ENCODE measurements at places on chromosomes 13 and 19.

- no peak for DNase-seq
These were observed 510.5 kb downstream of the IRS2 start for GRCh38 chr13:109275852-109276251.

DNA sequence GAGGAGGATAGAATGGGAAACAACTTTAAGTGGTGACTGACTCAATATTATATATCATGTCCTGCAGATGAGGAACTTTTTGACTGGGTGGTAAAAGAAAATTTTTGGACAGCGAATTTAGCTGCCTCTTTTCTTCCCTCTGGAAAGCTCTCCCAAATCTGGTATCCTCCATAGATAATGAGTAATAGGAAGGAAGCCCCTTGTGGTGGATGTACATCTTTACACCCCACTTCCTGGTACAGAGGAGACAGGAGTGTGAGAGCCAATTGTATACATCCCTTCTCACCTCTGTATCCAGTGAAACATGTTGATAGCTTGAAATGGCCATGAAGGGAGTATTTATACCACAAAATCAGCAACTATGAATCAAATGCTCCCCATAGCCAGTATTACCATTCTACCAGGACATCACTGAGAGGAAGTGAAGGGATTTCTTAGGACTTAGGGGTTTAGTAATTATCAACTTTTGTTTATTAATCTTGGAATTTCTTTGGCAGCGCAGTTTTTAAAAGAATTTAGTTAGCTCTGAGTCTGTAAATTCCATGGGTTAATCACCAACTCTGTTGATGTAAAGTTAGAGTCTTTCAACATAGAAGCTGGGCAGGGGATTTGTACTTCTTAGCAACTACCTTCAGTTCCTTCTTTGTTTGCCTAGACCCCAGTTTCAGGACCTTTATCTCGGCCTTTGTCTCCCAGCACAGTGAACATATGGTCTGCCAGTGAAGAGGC is 17.0 kb upstream of the TDRD3 start:
- DNase-seq, result no peak

- DNase-seq, result no peak
These were observed 39.2 kb downstream of the MYH14 start for GRCh38 chr19:50242581-50242980.

DNA sequence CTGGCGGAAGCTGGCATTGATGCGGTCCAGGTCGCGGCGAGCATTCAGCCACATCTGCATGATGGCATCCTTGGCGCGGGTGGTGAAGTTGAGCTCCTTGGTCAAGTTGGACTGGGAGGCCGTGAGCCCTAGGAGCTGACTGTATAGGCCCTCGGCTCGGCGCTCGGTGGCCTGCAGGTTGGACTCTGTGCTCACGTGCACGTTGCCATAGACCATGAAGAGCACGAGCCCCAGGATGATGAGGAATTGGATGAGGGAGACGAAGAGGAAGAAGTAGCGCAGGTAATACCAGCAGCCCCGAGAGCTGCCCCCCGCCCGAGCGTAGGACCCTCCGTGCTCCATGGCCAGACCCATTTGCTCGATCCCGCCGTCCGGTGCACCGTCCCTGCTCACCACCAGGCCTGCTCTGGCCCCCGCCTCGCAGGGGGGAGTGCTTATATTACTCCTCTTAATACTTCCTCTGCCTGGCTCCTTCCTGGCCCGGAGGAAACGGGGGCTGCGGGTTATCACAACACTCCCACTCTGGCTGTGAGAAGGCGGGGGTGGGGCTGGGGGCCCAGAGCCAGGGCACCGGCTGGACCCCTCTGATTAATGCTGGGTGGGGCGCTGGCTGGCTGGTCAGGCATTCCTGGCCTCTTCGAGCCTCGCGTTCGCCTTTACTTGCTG is at the start of gene PLVAP:
Gene PLVAP, minus strand, starts transcription at position 408 of the 666 bp plus-strand sequence. Its CDS starts 54 bp downstream, at position 354.
- no peak for DNase-seq

GRCh38 chr13:88802886-88803285 is 1131.7 kb downstream of the SLITRK5 start:
- no peak for DNase-seq

GRCh38 chr19:48950830-48951519 is 3.7 kb upstream of the BAX start:
- no peak for DNase-seq

GRCh38 chr13:23561261-23561660 is 9.0 kb upstream of the TNFRSF19 start:
- no peak for DNase-seq

GRCh38 chr19:45901912-45902650 is at the start of gene MYPOP:
Gene MYPOP, minus strand, starts transcription at chr19:45902613. Its CDS starts 840 bp downstream, at chr19:45901773.
- no peak for DNase-seq

DNA sequence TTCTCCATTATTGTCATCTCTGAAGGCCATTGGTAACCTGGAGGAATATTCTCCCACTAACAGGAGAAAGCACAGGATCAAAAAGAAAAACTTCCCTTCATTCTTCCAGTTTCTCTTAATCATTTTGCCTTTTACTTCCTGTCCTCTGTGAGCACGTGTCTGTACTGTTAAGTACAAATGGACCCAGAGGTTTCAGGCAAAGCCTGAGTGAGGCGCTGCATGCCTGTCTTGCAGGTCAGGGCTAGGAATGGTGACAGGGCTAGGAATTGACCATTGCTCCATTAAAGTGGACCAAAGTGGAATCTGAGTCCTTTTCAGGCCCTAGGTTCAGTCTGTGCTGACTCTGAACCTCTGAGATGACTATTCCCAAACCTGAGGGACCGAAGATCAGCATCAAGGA is 326.7 kb downstream of the SHISA2 start:
- DNase-seq, result no peak

DNA sequence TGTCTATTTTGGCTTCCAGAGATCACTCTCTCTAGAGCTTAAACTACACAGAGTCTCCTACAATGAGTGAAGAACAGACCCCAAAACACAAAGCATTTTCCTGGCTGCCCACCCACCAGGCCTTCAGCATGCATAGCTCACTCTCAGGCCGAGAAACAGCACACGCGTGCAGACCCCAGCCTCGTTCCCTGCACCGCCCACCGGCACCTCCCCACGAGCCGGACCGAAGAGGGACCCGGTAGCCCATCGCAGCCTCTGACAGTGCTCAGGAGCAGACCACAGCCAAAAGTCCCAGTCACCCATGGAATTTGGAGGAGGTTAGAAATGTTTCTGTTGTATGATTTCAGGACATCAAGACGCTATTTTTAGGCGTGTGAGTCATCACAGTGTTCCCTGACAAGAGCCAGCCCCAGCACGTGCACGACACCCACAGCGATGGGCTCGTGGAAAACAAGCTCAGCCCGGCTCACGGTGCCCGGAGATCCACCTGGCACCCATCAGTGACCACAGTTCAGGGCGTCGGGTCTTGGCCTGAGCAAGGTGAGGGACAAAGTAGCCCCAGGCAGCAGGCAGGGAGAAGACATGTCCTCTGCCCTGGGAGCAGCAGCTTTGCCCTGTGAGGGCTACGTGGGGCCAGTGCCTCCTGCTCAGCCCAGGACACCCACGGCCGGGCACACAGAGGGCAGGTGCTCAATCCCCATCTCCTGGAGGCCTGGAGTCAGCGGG is 50.1 kb upstream of the SPACA7 start:
- no peak for DNase-seq

DNA sequence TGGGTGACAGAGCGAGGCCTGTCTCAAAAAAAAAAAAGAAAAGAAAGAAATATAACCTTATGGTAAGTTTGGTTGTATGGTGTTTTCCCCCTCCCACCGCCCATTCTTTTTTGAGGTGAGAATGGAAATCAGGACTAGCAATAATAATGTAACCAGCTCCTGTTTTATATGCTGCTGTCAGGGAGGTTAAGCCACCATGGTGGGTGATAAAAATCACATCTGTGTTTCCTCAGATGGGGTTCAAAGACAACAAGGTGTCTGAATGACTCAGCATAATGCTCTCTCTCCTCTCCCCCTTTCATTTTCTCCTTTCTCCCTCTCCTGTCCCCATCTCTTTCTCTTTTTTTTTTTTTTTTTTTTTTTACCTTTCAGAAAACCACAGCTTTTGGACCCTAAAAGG is 28.3 kb upstream of the GARRE1 start:
- no peak for DNase-seq
